Cardiac muscle cell (in vitro differentiated cells and primary cell): ENCODE measurements at places on chromosomes 13 and 19. TPM values are rescaled to one million over a fixed set of nuclear protein-coding genes. Genes with fewer than 3 reads are reported as not detected.

DNA sequence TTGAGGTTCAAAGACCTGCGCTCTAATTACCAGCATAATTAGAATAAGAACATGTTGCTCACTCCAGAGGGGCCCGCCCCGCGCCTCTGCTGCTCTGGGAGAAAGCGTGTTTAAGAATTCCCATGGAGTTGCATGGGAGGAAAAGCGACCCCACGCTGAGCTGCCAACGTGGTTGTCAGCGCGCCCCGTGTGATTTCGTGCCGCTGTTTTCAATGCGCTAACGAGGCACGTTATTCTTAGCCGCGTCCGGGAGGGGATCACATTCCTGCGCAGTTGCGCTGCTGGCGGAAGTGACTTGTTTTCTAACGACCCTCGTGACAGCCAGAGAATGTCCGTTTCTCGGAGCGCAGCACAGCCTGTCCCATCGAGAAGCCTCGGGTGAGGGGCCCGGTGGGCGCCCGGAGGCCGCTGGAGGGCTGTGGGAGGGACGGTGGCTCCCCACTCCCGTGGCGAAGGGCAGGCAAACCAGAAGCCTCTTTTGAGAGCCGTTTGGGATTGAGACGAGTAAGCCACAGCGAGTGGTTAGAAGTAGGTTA is 173.8 kb upstream of the SOX1 start:
- peak; percentile 81 for DNase-seq

DNA sequence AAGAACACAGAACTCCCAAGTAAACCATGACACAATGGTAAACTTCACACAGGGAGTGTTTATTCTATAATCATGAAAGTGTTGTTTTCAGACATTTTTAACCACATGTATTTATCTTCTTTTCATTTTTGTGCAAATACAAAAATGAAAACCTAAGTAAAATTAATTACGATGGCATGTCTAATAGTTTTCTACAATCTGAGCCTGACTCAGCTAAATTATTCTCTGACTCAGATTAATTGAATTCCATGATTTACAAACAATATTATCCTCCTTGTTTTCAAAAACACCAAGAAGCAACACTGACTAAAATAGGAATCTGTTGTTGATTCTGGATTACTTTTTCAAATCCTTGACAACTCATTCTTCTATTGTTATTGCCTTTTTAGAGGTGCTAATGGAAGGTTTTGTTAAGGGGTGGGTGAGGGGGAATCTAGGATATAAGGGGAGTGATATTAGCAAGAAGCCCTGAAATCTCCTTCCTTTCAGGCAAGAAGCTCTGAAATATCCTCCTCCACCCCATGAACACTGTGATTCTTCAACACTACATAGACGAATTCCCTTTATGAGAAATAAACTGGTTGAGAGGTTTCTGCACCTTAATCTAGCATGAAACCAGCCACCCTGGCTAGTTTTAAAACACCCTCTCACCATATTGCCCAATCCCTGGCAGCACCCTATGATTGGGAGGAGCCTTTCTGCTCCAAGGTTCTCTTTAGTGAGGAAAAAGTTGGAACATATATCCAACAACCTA is 1057.7 kb upstream of the PCDH20 start:
- DNase-seq, result no peak

- DNase-seq, result peak; percentile 54
Observed at GRCh38 chr19:10617409-10618121, 7.8 kb upstream of the SLC44A2 start.

PCDH20 gene
- 6.5 and 8.6 TPM in 2 replicates for polyA plus RNA-seq

ELAVL3 gene
- polyA plus RNA-seq, result 0.10 TPM in 1 of 2 replicates, not detected in the other

DNA sequence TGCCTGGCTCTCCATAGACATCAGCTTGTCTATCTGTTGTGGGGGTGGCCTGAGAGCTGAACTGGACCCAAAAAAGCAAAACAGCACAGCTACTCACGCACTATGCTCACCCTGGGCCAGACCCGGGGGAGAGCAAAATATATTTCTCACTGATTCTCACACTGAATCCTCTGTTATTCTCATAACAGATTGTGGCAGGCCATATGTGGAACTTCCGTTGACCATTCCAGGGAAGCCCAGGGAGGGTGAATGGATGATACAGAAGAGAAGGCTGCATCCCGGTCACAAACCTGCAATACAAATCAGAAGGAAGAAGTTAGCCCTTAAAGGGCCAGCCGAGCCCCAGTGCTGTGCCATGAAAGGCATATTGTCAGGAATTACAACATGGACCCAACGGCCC is 362.5 kb downstream of the ZNF536 start:
- DNase-seq, result peak; percentile 19
